ENCODE measurements at places on chromosomes 1 and 21. TPM values are rescaled to one million over a fixed set of nuclear protein-coding genes. Genes with fewer than 3 reads are reported as not detected.

GRCh38 chr1:109368464-109368863 is 29.3 kb downstream of the SORT1 start:
- DNase-seq = no peak

GRCh38 chr21:31140676-31141075 is 102.4 kb upstream of the KRTAP19-8 start:
- DNase-seq = no peak

DNA sequence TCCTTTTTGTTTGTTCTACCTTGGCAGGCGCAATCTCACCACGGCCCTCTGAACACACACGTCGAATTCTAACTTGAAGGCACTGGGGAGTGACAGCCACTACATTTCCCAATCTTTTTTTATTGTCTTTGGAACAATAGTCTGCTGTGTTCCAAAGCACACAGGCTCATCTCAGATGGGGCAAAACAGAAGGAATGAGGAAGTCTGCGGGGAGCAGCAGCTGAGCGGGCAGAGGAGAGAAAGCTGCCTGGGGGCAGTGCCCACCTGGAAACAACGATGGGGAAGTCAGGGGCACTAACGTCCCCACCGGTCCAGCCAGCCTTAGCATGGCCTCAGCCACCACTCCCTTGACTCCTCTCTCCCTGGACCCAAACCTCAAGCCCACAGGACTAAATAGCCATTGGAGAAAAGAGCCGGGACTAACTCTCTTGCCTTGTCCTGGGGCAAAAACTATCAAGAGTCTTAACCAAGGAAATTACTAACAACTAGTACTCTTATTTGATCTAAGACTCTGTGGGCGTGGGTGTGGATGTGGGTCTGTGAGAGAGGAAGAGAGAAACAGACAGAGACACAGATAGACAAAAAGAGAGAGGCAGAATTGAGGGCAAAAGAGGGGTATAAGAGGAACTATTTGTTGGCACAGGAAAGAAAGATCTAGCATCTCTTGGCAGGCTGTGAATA is 34.2 kb downstream of the SYF2 start:
- DNase-seq = no peak

GRCh38 chr1:221714227-221715152 is 27.4 kb downstream of the DUSP10 start:
- no peak for DNase-seq

GRCh38 chr1:202801175-202801574 is 7.0 kb downstream of the KDM5B start:
- no peak for DNase-seq

GRCh38 chr1:53188099-53188498 is 8.5 kb upstream of the CPT2 start:
- no peak for DNase-seq

Gene NBPF4
- not detected for total RNA-seq

Gene DISC1
- 13.7 TPM for total RNA-seq

Gene PALMD
- 0.36 TPM for total RNA-seq
